Stimulated activated CD8-positive, alpha-beta memory T cell treated with anti-CD3 and anti-CD28 coated beads, Interleukin-15, amount 100 ng/mL, for 48 hours (primary cell): ENCODE measurements at places on chromosomes 4 and X.

- DNase-seq = no peak
Observed at GRCh38 chrX:130915302-130915701, 12.3 kb upstream of the ENOX2 start.

- DNase-seq = peak; percentile 68
Observed at GRCh38 chr4:15756361-15756861, 21.7 kb upstream of the CD38 start.

DNA sequence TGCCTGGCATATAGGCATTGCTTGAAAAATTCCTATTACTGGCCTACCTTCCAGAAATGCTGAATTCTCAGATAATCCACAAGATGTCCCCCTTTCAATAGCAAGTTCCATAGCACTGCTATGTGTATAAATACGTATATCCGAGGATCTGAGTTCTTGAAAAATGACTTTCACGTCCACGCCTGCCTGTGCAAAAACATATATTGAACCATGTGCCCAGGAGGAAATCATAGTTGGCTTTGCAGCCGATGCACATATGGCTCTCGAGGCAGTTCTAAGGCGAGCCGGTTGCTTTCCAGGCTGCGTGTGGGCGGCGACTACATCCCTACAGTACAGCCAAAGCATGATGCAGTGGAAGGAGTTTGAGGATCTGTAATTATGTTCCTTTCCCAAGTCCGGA is 55.4 kb upstream of the ESX1 start:
- no peak for DNase-seq

- no peak for DNase-seq
Observed at GRCh38 chrX:79084923-79085322, 59.6 kb upstream of the GPR174 start.

DNA sequence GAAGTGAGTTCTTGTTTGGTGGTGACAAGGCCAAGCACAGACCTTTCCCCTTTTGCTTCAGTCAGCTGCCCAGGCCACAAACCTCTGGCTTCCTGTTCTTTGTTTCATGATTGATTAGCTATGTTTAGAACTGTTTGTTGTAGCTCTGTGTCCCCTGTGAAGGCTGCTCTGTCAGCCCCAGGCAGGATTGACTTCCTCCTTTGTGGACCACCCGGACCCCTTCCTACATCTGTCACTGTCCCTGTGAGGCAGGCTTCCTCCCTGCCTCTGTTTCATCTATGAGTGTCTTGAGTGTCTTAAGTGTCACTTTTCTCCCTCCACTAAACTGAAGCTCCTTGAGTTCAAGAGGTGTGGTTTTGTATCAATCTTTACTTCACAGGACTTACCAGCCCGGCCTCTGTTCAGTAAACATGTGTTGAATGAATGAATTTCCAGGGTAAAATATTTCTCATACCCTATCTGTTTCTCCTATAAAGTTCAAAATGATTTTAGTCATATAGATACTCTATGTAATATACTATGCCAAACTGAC is 83.5 kb downstream of the ZNF674 start:
- no peak for DNase-seq

GRCh38 chr4:174457468-174457867 is 64.8 kb downstream of the HPGD start:
- no peak for DNase-seq

DNA sequence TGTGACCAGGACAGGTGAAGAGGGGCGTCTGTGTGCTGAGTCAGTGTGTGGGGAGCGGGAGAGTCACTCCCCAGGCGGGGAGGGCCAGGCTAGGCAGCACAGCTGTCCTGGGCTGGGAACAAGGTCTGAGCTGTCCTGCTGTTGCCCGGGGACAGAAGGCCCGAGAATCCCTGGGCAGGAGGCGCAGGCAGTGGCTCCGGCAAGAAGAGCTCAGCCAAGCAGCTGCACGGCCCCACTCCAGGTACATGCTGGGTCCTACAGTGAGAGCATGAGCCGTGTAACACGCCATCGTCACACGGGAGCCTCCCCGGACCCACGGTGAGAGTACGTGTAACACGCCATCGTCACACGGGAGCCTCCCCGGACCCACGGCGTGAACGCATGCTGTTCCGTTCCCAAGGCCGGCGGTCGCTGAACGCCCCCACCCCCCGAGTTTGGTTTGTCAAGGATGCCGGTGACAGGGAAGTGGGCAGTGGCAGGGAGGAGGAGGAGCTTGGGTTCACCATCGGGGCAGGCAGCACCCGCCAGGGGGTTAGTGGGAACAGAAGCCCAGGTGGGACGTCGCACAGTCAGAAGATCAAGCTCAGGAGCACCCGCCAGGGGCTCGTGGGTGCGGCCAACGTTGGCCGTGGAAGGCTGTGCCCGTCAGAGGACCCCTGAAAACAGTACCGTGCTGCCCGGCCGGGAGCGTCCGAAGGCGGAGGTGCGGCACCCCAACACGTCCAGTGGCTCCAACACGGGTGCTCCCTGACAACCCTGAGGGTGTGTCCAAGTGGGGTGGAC is 15.6 kb downstream of the PPP2R3B start:
- DNase-seq = no peak

GRCh38 chrX:49260221-49260985 is 4.1 kb downstream of the FOXP3 start:
- DNase-seq = no peak

DNA sequence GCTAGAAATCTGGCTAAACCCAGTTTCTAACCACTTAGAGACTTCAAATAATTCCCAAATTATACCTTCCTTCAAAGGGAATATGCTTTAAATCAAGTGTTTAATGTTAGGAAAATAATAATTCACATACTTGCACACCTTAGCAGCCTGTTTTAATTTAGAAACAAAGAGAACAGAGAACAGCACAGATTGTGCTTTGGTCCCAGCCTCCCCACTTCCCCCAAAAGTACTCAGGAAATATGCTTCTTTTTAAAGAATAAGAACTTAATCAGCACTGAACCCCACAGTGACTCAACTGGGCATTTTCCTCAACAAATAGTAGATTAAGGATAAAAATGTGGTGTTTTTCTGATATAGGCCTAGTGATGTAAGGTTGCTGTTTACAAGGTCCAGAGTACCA is 295.8 kb downstream of the GBA3 start:
- no peak for DNase-seq

GRCh38 chrX:85065512-85066198 is 62.0 kb downstream of the APOOL start:
- no peak for DNase-seq

GRCh38 chr4:141192564-141192963 is 28.1 kb upstream of the ZNF330 start:
- DNase-seq = no peak

DNA sequence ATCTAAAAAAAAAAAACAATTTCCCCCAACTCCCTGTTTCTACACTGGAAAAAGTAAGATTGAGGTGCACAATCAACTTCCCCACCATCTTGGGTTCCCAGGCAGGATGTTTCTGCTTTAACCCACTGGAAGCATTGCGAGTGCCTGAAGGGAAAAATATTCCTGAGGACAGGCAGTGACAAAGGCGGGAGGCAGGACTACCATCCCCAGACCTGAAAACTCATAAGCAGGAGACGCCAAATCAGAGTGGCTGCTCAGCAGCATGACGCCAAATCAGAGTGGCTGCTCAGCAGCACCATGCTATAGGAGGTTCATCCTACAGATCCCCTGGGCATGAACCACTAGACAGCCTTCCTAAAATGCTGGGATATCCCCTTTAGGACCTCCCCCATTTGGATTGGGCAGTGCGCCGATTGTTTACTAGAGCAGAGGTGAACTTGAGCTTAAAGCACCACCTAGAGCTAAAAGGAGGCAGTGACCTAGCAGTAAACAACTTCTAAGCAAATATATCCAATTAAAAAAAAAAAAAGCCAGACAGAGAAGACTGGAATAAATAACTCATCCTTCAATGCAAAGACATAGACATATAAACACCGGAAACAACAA is 35.0 kb upstream of the GK start:
- no peak for DNase-seq

DNA sequence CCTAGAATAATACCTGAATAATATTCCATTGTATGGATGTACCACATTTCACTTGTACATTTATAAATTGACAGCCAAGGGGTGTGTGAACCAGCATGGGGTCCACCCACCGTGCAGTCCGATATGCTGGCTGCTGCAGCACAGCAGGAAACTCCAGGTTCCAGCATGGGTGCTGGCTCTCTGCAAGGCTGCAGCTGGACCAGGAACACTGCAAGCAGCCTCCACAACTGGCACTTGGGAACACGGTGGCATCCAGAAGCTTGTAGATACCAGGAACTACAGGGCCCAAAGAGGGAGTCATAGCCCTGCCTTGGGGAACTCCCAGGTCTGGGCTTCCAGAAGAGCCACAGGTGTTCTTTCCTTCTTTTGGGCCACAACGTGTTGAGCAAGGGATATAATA is 91.2 kb downstream of the NXF2 start:
- no peak for DNase-seq

- DNase-seq = no peak
Observed at GRCh38 chrX:1105671-1106419, 106.6 kb downstream of the CRLF2 start.

- DNase-seq = no peak
Observed at GRCh38 chr4:123588631-123589241, 192.1 kb downstream of the SPRY1 start.

DNA sequence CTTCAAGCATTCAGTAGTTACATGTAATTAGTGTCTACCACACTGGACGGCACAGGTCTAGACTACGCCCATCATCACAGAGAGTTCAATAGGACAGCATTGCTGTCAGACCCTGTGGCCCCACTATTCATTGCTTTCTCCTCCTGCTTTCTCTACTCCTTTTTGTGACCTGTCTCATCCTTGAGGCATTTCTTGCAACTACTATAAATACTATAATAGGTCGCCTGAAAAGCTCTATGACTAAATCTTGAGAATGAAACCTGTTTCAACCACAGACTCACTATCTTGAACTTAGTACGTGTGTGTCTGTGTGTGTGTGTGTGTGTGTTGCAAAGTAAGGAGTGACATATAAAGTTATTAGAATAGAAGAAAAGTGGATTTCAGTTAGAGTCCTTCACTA is 252.9 kb upstream of the KLF3 start:
- no peak for DNase-seq

DNA sequence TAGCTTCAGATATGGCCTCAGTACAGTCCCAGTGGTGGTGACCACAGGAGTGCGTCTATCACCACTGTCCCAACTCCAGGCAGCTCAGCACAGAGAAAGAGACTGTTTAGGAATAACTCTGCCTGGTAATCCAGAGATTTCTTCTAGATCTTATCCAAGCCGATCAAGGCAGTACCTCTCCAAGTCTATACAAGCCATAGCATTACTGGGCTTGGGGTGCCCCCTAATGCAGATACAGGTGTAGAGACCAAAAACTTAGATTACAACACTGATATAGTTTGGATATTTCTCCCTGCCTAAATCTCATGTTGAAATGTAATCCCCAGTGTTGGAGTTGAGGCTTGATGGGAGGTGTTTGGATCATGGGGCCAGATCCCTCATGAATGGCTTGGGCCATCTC is 100.9 kb downstream of the PTCHD1 start:
- no peak for DNase-seq

DNA sequence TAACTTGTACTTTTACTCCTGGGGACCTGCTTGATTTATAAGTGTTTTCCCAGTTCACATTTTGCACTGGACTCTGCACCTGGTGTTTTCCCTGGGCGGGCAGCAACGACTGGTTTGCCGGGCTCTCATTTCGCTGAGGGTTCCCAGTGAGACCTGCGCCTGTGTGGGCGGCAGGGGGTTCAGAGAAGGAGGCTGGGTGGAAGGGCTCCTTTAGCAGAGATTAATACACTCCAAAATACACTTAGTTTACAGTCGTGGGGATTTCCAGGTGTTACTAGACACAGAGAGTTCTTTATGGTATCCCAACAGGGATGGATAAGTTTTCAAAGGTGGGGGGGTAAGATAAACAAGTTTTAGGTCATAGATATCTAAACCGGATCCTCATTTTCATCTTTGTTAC is 53.0 kb upstream of the SHISA3 start:
- no peak for DNase-seq

- DNase-seq = no peak
Observed at GRCh38 chrX:25001808-25002660, 13.7 kb downstream of the ARX start.

DNA sequence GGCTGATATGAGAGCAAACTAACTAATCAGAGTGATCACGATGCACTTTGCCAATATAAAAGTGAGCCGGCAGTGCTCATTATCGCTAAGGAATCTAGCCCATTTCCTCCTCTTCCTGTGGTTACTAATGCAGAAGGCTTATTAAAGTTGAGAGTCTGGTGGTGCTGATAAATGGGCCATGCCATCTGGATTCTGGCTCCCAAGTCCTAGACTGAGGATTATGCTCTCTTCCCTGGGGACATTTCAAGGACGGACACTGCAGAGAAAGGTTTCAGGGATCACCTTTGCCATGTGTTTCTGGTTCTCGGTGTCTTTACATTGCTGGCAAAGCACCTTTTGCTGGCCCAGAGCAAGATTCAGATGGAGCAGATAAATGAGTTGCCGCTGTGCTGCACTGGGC is 85.3 kb downstream of the RTL5 start:
- no peak for DNase-seq

GRCh38 chrX:23820235-23820782 is 37.3 kb downstream of the SAT1 start:
- no peak for DNase-seq

- no peak for DNase-seq
Observed at GRCh38 chr4:121397941-121398601, 17.3 kb upstream of the QRFPR start.

GRCh38 chrX:138026211-138026610 is 460.3 kb downstream of the ZIC3 start:
- no peak for DNase-seq

DNA sequence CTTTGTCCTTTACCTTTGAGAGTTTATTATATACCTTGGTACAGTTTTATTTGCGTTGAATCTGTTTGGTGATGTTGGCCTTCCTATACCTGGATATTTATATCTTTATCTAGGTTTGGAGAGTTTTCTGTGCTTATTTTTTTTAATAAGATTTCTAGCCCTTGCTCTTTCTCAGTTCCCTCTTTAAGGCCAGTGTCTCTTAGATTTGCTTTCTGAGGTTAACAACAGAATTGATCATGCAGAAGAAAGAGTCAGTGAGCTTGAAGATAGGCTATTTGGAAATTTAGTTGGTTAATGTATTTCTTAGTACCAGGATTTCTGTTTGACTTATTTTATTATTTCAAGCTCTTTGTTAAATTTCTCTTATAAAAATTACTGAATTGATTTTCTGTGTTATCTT is 12.7 kb upstream of the TAF7L start:
- DNase-seq = no peak

- no peak for DNase-seq
Observed at GRCh38 chrX:49838374-49838773, 9.3 kb downstream of the PAGE4 start.

- no peak for DNase-seq
Observed at GRCh38 chr4:110821186-110821585, 198.3 kb upstream of the PITX2 start.

GRCh38 chrX:139892512-139892911 is 40.3 kb downstream of the ATP11C start:
- DNase-seq = no peak

GRCh38 chrX:31190221-31190975 is 118.6 kb upstream of the FTHL17 start:
- no peak for DNase-seq
